ENCODE measurements at places on chromosomes 13 and 19. TPM values are rescaled to one million over a fixed set of nuclear protein-coding genes. Genes with fewer than 3 reads are reported as not detected.

DNA sequence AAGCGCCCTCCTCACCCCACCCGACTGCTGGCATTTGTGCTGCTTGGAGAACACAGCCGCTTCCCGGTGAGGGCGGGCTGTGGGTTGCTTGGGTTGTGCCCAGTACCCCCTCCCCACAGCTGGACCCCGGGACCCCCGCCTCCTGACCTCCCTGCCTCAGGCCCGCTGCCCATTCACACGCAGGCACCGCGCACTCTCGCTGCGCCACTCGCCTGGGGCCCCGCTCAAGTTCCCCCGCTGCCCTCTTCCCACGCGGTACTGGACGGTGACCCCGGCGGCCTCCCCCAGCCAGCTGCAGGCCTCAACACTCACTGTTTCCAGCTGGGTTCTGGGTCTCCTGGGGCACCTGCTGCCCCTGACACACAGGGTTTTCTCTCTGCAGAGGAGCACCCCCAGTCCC is 16.4 kb downstream of the PLEKHJ1 start:
- H3K36me3 ChIP-seq: peaks cover 83% of the 10 kb centered on the region
- H3K4me3 ChIP-seq: no peak overlapping the region
- H3K27me3 ChIP-seq: no peaks in the 10 kb centered on the region
- H3K27ac ChIP-seq: no peak overlapping the region

- no peaks in the 10 kb centered on the region for H3K27me3 ChIP-seq
- H3K4me1 ChIP-seq: no peaks in the 10 kb centered on the region
- H3K4me3 ChIP-seq: no peak overlapping the region
- no peak overlapping the region for H3K27ac ChIP-seq
Measured at GRCh38 chr13:51729866-51730553, 74.0 kb downstream of the DHRS12 start.

GRCh38 chr13:98083936-98084335 is 59.0 kb upstream of the FARP1 start:
- H3K27ac ChIP-seq: no peak overlapping the region
- no peak for DNase-seq
- H3K4me1 ChIP-seq: no peaks in the 10 kb centered on the region
- no peaks in the 10 kb centered on the region for H3K36me3 ChIP-seq
- H3K4me3 ChIP-seq: no peak overlapping the region

DNA sequence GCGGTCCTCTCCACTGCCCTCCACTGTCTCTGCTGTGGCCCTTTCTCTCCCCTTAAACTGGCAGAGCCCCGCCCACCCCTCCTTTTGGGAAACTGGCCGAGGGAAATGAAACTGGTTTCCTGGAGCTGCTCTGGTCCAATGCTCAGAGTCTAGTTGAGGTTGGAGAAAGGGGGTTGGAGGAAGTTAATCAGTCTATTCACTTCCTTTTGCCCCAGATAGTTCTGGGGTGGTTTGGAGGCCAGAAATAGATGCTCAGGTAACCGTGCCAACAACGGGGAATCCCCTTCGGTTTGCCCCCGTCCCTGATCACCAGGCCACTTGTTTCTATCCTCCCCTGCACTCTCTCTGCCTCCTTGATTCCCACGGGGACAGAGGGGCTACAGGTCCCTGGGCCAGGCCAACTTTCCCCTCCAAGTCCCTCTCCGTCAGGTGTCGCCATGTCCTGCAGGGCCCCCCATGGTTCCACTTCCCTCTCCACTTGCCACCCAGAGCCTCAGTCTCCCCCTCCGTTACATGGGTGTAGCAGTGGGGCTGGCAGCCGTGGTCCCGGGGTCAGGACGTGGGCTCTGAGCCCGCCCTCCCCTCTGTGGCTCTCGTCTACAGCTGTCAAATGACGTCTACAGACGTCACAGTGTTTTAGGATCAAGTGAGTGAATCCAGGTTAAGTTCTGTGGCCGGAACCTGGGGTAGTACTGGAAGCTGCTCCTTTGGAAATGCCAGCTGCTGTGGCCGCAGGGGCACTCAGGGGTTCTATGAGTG is at the start of gene IL4I1:
Gene IL4I1, minus strand, starts transcription at position 25 of the 759 bp plus-strand sequence. CDS start 727 bp downstream, outside the sequence.
- peaks cover 37% of the 10 kb centered on the region for H3K4me1 ChIP-seq
- peak; percentile 83 for DNase-seq
- no peaks in the 10 kb centered on the region for H3K27me3 ChIP-seq
- H3K36me3 ChIP-seq: no peaks in the 10 kb centered on the region
- H3K4me3 ChIP-seq: no peak within 1 kb of the TSS

GRCh38 chr19:8611391-8611876 is 919 bp upstream of the ADAMTS10 start:
- no peaks in the 10 kb centered on the region for H3K36me3 ChIP-seq
- H3K27me3 ChIP-seq: no peaks in the 10 kb centered on the region
- no peaks in the 10 kb centered on the region for H3K4me1 ChIP-seq
- no peak overlapping the region for H3K4me3 ChIP-seq
- H3K27ac ChIP-seq: no peak overlapping the region

- no peak for DNase-seq
- H3K27ac ChIP-seq: no peak overlapping the region
- H3K27me3 ChIP-seq: no peaks in the 10 kb centered on the region
- peak overlapping the region; percentile 31 for H3K4me3 ChIP-seq
- peaks cover 10% of the 10 kb centered on the region for H3K4me1 ChIP-seq
- no peaks in the 10 kb centered on the region for H3K36me3 ChIP-seq
Measured at GRCh38 chr19:48859711-48860572, 8.5 kb downstream of the PLEKHA4 start.

DNA sequence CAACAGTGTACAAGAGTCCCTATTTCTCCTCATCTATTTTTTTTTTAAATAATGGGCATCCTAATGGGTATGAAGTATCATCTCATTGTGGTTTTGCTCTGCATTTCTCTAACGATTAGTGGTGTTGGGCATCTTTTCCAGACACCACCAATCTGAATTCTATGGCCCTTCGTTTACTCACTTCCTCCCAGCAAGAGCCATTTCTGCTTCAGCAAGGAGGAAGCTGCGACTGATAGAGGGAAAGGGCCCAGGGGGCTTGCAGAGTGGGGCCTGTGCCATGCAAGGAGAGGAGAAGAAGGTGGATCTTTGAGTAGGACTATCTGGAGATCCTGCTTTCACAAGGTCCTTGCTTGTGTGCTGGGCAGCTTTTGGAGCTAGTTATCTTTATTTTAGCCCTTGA is 58.0 kb downstream of the USPL1 start:
- H3K4me3 ChIP-seq: no peak overlapping the region
- H3K27ac ChIP-seq: peak overlapping the region; percentile 22
- DNase-seq: no peak
- peaks cover 26% of the 10 kb centered on the region for H3K4me1 ChIP-seq
- no peaks in the 10 kb centered on the region for H3K27me3 ChIP-seq

DNA sequence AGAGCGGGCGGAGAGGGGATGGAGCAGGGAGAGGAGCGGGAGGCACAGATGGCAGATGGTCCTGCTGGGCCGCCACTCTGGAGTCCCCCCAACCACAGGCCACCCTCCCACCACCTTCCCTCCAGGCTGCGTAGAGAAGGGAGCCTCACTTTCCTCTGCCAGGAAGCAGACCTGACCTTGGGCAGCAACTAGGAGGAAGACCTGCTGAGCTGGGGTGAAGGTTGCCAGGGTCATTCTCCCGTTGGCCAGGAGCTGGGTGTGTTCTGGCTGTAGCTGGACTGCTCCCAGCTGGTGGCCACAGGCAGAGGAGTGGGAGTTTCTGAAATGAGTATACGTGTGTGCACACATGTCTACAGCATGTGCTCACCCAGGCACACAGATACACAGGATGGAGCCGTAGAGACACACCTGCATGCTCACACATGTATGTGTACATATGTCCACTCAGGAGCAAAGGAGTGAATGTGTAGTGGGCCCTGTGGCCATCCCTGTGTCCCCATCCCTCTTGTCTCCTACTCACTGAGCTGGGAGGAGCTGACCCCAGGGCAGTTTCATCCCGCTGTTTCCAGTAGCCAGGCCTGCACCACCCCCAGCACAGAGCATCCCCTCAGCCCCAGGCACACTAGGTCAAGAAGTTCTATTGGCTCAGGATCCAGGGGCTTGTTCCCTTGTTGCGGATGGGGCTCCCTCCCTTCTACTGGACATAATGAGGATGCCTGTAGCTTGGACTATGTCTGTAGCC is 53.0 kb downstream of the CHST8 start:
- DNase-seq: peak; percentile 77
- no peaks in the 10 kb centered on the region for H3K36me3 ChIP-seq
- no peak overlapping the region for H3K27ac ChIP-seq
- H3K4me1 ChIP-seq: peaks cover 21% of the 10 kb centered on the region
- H3K27me3 ChIP-seq: no peaks in the 10 kb centered on the region
- no peak overlapping the region for H3K4me3 ChIP-seq

- no peaks in the 10 kb centered on the region for H3K27me3 ChIP-seq
- peaks cover 15% of the 10 kb centered on the region for H3K4me1 ChIP-seq
- DNase-seq: peak; percentile 29
Measured at GRCh38 chr19:33678796-33679585, 57.2 kb downstream of the CHST8 start.

DNA sequence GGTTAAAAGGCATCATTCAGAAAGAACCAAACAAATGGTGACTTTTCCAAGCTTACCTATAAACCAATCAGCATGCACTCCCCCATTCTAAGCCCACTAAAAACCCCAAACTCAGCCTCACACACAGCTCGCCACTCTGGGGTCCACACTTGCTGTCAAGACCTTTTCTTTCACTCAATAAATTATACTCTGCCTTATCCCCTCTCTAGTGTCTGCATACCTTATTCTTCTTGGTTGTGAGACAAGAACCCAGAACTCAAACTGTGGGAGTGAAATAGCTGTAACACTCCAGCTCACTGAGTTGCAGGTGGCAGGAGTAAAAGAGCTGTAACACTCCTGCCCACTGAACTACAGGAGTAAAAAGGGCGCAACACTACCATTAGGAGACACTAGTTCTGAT is 559.0 kb downstream of the TBC1D4 start:
- no peaks in the 10 kb centered on the region for H3K4me1 ChIP-seq
- no peak overlapping the region for H3K4me3 ChIP-seq
- H3K27ac ChIP-seq: no peak overlapping the region
- H3K27me3 ChIP-seq: no peaks in the 10 kb centered on the region

GRCh38 chr19:37987356-37988332 is 80.6 kb downstream of the SIPA1L3 start:
- peak; percentile 38 for DNase-seq
- peaks cover 6% of the 10 kb centered on the region for H3K4me1 ChIP-seq
- no peak overlapping the region for H3K27ac ChIP-seq

- no peak for DNase-seq
- no peaks in the 10 kb centered on the region for H3K4me1 ChIP-seq
- H3K27me3 ChIP-seq: no peaks in the 10 kb centered on the region
- no peak overlapping the region for H3K4me3 ChIP-seq
- no peaks in the 10 kb centered on the region for H3K36me3 ChIP-seq
Measured at GRCh38 chr13:97797553-97797952, 155.9 kb upstream of the IPO5 start.

DNA sequence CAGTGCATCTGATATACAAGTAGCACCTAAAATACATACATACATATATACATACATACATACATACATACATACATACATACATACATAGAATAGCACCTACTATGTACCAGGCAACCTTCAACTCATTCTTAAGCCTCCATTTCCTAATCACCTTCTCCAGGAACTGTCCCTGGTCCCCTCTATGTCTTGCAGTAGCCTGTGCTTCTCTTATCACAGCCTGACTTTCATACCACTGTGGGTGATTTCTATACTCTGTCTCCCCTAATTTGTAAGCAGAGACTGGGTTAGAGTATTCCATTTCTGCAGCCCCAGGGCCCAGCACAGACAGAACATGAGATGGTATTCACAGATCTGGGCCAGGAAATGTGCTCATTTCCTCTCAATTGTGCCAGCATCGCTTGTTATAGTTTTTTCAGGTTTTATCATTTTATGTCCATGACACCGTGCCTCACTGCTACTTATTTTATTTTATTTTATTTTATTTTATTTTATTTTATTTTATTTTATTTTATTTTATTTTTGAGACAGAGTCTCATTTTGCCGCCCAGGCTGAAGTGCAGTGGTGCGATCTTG is 14.2 kb upstream of the COLGALT1 start:
- peaks cover 31% of the 10 kb centered on the region for H3K36me3 ChIP-seq
- no peak for DNase-seq
- no peak overlapping the region for H3K4me3 ChIP-seq
- peaks cover 5% of the 10 kb centered on the region for H3K4me1 ChIP-seq
- H3K27me3 ChIP-seq: no peaks in the 10 kb centered on the region

DNA sequence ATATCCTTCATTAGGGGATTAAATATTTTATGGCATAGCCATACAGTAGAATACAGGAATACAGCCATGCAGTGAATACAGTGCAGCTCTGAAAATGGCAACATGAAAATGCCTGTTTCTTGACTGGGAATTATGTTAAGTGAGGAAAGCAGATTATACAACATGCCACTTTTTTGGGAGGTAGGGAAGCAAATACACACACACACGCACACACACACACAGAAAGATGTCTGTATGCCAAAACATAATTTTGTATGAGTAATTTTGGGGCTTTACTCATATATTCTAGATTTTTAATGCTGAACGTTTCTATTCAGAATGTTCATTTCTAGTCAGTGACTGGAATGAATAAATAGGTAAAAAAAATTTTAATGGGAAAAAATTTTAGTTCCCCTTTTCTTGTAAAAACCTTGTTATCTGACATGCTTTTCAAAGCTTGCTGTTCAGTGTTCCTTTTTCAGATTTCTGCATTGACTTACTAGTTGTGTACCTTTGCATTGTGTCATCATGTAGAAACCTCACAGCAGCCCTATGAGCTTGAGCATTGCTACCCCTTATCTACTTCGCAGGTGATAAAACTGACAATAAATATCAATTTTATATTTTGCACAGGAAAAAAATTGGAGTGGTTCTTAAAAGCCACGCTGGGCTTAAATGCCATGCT is 7.8 kb downstream of the GPR183 start:
- H3K27ac ChIP-seq: peak overlapping the region; percentile 80
- peaks cover 32% of the 10 kb centered on the region for H3K36me3 ChIP-seq
- H3K4me1 ChIP-seq: peaks cover 35% of the 10 kb centered on the region
- no peak overlapping the region for H3K4me3 ChIP-seq

DNA sequence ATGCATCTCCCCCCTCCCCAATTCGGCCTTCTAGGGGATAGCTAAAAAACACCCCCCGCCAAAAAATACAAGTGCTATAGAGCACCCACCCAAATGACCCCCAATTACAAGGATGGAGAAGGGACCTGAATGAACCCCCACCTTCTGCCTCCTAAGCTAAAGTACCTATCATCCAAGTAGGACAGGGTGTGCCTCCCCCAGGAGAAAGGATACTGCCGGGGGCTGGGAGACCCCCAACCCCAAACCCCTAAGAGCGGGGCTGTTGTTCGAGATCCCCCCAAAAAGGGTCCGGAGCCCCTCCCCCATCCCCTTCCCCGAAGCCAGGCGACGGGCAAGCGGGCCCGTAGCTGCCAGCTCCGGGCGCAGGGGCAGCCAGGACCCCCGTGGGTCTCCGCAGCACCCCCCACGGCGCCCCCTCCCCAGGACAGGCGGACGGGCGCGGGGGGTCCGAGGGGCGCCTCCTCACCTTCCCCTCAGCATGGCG is 1.9 kb downstream of the ZC3H4 start:
- H3K27me3 ChIP-seq: no peaks in the 10 kb centered on the region
- no peak for DNase-seq
- peak overlapping the region; percentile 100 for H3K27ac ChIP-seq
- H3K4me1 ChIP-seq: peaks cover 47% of the 10 kb centered on the region
- no peaks in the 10 kb centered on the region for H3K36me3 ChIP-seq
- H3K4me3 ChIP-seq: peak overlapping the region; percentile 81

Gene MTUS2
- 1.3 TPM for total RNA-seq

Gene MBD3L2
- not detected for total RNA-seq

Gene SPTBN4
- 1.6 TPM for total RNA-seq

Gene ZNF846
- 17.5 TPM for total RNA-seq

Gene UNC13A
- 2.9 TPM for total RNA-seq

Gene SIAH3
- total RNA-seq: 0.03 TPM

Gene VMAC
- 11.9 TPM for total RNA-seq

Gene SLC6A16
- total RNA-seq: 2.6 TPM

All from spleen (tissue), 13 donors.